ENCODE measurements at places on chromosomes 5 and 9. TPM values are rescaled to one million over a fixed set of nuclear protein-coding genes. Genes with fewer than 3 reads are reported as not detected.

The CCL27 gene
- not detected for total RNA-seq

The ENTPD8 gene
- 0.27 TPM for total RNA-seq

The DMGDH gene
- 1.3 TPM for total RNA-seq

The IL6ST gene
- total RNA-seq, result 17.2 TPM

GRCh38 chr9:135032868-135033460 lies 54.5 kb upstream of the OLFM1 start:
- DNase-seq, result no peak

- no peak for DNase-seq
Measured at GRCh38 chr5:178323541-178323865, 90.9 kb upstream of the PHYKPL start.

GRCh38 chr5:59040024-59040803 lies 457.3 kb downstream of the RAB3C start:
- DNase-seq, result no peak

DNA sequence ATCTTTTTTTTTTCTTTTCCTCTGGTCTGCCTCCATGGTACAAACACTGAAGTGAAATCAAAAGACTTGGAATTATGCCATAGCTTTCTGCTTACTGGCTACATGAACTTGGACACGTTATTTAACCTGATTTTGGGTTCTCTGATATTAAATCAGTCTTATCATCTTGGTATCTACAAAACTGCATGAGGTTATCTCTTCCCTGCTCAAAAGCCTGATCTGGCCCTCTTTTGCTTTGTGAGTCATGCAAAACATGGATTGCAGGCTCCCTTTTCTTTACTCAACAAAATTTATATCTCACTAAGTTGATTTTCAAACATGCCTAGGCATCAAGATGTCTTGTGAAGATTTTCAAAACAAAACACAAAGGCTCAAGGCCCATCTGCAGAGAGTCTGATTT lies 45.9 kb upstream of the FST start:
- DNase-seq, result no peak

DNA sequence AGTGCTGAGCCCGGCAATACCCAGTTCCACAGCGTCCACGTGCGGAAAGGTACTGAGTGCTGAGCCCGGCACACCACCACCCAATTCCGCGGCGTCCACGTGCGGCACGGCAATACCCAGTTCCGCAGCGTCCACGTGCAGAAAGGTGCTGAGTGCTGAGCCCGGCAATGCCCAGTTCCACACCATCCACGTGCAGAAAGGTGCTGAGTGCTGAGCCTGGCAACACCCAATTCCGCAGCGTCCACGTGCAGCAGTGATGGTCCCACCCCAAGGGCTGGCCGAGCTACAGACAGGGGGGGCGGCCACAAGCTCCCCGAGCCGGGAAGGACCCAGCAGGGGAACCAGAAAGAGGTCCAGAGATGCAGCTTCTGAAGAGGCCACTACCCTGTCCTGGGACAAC lies 20.2 kb downstream of the SLC12A7 start:
- no peak for DNase-seq

DNA sequence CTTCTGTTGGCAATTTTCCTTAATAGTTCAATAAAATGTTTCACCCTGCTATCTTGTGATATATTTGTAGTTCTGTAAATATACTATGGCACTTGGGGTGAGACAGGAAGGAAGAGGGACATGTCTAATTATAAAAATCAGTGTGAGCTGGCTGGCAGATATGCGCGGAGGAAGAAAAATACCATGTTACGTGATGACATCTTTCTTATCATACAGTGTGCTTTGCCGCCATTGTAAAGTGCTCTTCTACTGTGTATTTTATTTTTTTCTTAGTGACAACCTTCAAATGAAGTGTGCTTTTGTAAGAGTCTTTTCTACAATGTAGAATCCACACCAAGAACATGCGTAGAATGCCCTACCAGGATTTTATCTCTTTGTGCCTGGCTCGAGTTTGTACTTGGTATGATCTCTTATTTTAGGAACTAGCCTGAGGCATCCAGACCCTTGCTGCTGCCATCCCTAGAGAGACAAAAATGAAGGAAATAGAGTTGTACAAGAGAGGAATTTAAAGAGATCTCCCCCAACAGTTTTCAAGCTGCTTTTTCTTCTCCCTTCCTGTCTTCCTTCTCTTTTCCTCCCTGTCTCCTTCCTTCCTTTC lies 46.7 kb upstream of the RIOK2 start:
- no peak for DNase-seq

DNA sequence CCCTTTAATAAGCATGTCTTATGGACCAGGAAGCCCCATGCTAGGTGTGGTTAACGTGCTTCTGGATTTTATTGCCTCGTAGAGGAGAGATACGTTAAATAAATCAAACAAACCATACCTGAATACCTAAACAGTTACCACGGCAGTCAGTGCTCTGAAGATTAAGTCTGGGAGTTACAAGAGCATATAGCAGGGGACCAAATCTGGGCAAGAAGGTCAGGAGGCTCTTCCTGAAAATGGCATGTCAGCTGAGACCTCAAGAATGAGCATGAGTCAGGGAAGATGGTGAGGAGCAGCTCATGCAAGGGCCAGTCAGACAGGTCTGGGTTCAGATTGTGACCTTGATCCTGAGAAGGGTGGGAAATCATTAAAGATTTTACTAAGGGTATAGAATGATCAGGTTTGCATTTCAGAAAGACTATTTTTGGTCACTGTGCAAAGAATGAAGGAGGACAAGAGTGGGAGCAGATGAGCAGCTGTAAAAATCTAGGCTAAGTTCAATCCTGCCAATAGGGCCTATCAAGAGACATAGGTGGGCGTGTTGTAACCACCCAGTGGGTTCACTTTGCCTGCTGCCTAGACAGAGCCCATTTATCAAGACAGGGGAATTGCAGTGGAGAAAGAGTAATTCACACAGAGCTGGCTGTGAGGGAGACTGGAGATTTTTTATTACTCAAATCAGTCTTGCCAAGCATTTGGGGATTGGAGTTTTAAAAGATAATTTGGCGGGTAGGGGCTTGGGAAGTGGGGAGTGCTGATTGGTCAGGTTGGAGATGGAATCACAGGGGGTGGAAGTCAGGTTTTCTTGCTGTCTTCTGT lies 4.8 kb upstream of the ZNF366 start:
- DNase-seq, result no peak

GRCh38 chr5:107869438-107870115 lies 198.8 kb upstream of the EFNA5 start:
- DNase-seq, result no peak

GRCh38 chr5:129474544-129474943 lies 14.4 kb downstream of the ADAMTS19 start:
- no peak for DNase-seq

- DNase-seq, result no peak
Measured at GRCh38 chr5:160349935-160350303, 20.5 kb downstream of the C1QTNF2 start.

DNA sequence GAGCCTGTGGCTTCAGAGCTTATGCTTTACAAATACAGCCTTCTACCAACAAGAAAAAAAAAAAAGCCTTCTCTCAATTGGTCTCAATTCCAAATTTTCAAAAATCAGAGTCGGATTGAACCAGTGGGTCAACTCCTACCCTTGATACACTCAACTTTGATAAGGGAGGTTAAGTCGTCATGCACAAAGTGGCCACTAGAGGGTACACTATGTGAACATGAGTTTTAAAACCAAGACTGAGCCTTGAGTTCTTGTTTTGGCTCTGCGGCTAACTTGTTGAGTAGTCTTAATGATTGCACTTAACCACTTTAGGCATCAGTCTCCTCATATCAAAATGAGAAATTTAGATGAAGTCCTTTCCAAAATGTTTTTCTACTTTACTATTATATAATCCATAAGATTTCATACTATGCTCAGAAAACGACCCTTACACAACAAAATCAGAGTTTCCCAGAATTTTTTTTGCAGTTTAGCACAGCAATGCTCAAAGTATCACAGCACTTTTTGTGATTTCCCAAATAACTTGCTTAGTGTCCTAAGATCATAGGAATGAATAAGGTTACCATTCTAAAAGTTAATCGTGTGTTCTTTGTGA lies 92.9 kb upstream of the MTAP start:
- peak; percentile 70 for DNase-seq
